ENCODE measurements at places on chromosomes 5 and 9. TPM values are rescaled to one million over a fixed set of nuclear protein-coding genes. Genes with fewer than 3 reads are reported as not detected.

Gene MELK
- total RNA-seq = 20.8 TPM

Gene ISL1
- total RNA-seq = 9.4 TPM

GRCh38 chr9:25442526-25442925 is 235.7 kb downstream of the TUSC1 start:
- H3K27ac ChIP-seq = no peak overlapping the region
- no peak for DNase-seq
- no peaks in the 10 kb centered on the region for H3K27me3 ChIP-seq
- H3K4me3 ChIP-seq = no peak overlapping the region
- H3K4me1 ChIP-seq = no peaks in the 10 kb centered on the region

GRCh38 chr5:135608761-135609443 is 30.1 kb upstream of the CXCL14 start:
- peaks cover 23% of the 10 kb centered on the region for H3K4me1 ChIP-seq
- no peaks in the 10 kb centered on the region for H3K36me3 ChIP-seq
- peaks cover 35% of the 10 kb centered on the region for H3K27me3 ChIP-seq
- peak overlapping the region; percentile 48 for H3K27ac ChIP-seq

DNA sequence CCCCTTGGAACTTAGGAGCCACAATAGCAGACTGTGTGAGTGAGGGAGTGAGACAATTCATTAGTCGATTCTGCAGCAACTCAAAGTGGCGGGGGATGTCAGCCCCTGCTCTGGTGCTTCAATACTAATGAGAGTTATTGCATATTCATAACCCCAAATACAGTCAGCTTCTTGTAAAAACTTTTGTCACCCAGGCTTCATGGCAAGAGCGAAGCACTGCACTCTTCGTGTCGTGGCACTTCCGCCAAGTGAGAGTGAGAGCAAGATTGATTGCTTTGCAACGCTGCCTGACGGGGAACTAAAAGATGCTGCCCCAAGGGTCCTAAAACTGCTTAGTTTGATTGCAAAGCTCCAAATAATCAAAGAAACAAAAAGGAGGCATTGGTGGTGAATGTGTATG is 150.9 kb downstream of the NR2F1-AS1 start:
- no peak overlapping the region for H3K4me3 ChIP-seq
- H3K36me3 ChIP-seq = no peaks in the 10 kb centered on the region
- H3K4me1 ChIP-seq = no peaks in the 10 kb centered on the region
- H3K27me3 ChIP-seq = no peaks in the 10 kb centered on the region
- no peak overlapping the region for H3K27ac ChIP-seq

DNA sequence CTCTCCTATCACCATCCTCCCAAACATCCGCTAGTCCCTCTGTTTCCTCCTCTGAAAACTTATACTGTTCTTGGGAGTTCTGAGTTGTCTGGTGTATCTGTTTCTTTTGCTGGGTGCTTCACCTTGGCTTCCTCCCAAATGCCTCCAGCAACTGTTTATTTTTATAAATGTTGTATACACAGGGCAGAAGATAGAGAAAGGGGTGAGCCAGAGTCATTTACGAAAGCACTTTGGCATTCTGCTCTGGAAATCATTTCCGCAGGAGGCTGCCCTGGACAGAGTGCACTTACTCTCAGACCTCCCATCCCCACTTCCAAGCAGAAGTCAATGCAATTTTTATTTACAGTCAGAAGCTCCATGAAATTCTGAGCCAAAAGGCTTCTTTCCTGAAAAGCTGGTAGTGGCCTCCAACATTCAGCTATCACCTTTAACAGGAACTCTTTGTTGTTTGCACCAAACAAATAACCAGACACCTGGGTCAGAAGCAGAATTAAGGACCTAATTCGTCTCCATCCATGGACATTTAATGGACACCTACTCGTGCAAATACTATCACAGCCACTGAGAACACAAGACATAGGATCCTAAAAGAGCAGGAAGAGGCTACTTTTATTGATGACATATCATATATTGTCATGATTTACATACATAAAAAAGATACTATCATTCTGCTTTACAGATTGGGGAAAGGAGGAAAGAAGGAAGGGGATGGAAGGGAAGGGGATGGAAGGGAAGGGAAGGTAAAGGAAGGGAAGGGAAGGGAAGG is 229.5 kb upstream of the PAPPA start:
- no peak overlapping the region for H3K4me3 ChIP-seq
- DNase-seq = no peak
- no peaks in the 10 kb centered on the region for H3K36me3 ChIP-seq
- H3K27me3 ChIP-seq = no peaks in the 10 kb centered on the region
- H3K4me1 ChIP-seq = no peaks in the 10 kb centered on the region

- no peak overlapping the region for H3K4me3 ChIP-seq
- H3K36me3 ChIP-seq = peaks cover 3% of the 10 kb centered on the region
- DNase-seq = no peak
- H3K27ac ChIP-seq = no peak overlapping the region
- no peaks in the 10 kb centered on the region for H3K27me3 ChIP-seq
These were observed 10.8 kb upstream of the ARSI start for GRCh38 chr5:150313501-150313900.

- H3K27ac ChIP-seq = no peak overlapping the region
- peaks cover 8% of the 10 kb centered on the region for H3K36me3 ChIP-seq
- H3K27me3 ChIP-seq = no peaks in the 10 kb centered on the region
- H3K4me3 ChIP-seq = no peak overlapping the region
- peaks cover 27% of the 10 kb centered on the region for H3K4me1 ChIP-seq
- DNase-seq = no peak
These were observed 60.5 kb upstream of the C9orf72 start for GRCh38 chr9:27633764-27634163.
